A673 (cell line): ENCODE measurements at places on chromosomes 1 and 21. TPM values are rescaled to one million over a fixed set of nuclear protein-coding genes. Genes with fewer than 3 reads are reported as not detected.

The PHACTR4 gene
- 63.4 and 66.2 TPM in 2 replicates for total RNA-seq

The AMY1C gene
- total RNA-seq, result not detected in 2 replicates

- no peaks in the 10 kb centered on the region for H3K27me3 ChIP-seq
- no peak for DNase-seq
- no peak overlapping the region for H3K27ac ChIP-seq
- no peaks in the 10 kb centered on the region for H3K36me3 ChIP-seq
Measured at GRCh38 chr1:226697151-226697928, 41.7 kb downstream of the ITPKB start.

DNA sequence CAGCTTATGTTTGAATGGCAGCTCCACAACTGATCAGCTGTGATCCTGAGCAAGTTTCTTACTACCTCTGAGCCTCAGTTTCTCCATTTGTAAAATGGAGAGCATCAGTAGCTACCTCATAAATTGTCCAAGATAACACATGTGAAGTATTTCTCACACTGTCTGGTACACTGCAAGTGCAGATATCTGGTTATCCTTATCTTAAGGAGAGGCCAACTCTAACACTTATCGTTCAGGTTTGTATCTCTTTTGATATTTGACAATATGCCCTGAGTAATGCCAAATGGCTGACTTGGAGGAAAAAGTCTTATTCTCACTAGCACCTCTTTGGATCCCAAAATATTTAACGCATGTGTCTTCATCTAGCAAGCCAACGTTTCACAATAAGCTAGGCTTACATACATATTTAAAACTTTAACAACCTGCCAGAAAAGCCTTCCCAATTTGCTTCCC lies 2.7 kb downstream of the CSRP1 start:
- peaks cover 12% of the 10 kb centered on the region for H3K36me3 ChIP-seq
- no peaks in the 10 kb centered on the region for H3K27me3 ChIP-seq
- no peak for DNase-seq
- H3K4me3 ChIP-seq, result peak overlapping the region; percentile 81

The LRRC71 gene
- not detected in 2 replicates for total RNA-seq

DNA sequence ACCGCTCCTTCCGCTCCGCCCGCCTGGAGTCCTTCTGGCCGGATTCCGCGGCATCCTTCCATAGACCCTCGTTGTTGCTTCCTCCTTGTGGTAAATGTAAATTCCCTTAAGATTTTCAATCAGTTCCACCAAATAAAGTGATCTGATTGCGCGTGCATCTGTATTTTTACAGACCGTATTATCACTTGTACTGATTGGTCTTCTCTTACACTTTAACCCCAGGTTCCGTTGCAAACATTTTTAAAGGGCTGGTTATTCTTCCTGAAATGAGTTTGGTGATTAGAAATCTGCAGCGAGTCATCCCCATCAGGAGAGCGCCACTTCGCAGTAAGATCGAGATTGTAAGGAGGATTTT lies 483 bp downstream of the YBEY start:
- H3K27ac ChIP-seq, result peak overlapping the region; percentile 97
- no peak for DNase-seq
- peaks cover 27% of the 10 kb centered on the region for H3K36me3 ChIP-seq

DNA sequence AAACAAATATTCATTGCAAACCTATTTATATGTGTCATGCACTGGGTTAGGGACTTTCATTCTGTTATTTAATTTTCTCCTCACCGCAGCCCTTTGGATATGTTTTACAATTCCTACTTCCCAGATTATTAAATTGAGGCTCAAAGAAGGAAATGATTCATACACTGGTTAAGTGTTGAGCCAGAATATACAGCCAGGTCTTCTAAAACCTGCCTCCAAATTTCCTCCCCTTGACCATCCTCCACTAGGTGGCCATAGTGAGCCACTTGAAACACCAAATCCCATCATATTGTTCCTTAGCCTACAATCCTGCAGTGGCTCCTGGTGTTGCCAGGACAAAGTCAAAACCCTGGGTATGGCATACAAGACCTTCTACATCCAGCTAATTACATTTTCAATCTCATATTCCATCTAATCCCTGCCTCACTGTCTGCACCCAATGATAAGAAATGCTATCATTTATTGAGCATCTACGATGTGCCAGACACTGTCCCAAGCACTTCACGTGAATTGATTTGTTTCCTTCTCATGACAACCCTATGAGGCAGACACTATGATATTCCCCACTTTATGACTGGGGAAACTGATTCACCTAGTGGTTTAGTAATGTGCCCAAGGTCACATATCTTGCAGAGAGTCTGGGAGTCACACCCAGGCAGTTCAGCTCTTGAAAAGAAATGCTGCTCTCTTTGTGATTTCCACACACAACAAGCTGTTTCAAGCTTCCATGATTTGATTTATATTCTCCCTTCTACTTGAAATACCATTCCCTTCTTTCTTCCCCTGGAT lies 23.6 kb upstream of the KIRREL1 start:
- H3K36me3 ChIP-seq, result no peaks in the 10 kb centered on the region
- peak overlapping the region; percentile 92 for H3K27ac ChIP-seq
- H3K4me3 ChIP-seq, result no peak overlapping the region

- DNase-seq, result peak; percentile 35
- H3K4me3 ChIP-seq, result no peak overlapping the region
- no peaks in the 10 kb centered on the region for H3K27me3 ChIP-seq
Measured at GRCh38 chr1:205422993-205423642, 1.3 kb upstream of the LEMD1 start.

The MTARC2 gene
- 0.55 TPM in 1 of 2 replicates, not detected in the other for total RNA-seq

DNA sequence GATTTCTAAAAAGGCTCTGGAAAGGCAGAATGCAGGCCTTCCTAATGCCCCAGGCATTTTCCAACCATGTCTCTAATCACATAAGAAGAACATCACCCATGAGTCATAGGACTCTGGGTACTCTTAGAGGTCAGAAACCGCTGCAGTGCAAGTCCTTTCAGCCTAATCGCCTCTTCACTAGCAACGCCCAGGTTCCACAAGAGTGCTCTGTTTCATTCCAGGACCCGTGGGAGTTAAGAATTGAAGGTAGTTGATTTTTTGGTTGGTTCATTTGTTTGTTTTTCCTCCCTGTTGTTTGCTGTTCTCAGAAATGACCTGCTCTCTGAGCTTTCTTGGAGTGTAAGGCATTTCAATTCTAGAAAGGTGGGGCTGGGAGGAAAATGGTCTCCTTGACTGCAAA lies 123.2 kb downstream of the NR5A2 start:
- no peak overlapping the region for H3K4me3 ChIP-seq
- H3K4me1 ChIP-seq, result peaks cover 3% of the 10 kb centered on the region
- DNase-seq, result no peak
- H3K27me3 ChIP-seq, result peaks cover 2% of the 10 kb centered on the region

The NTNG1 gene
- total RNA-seq, result 91.5 and 93.8 TPM in 2 replicates

GRCh38 chr1:204072931-204073836 lies at the start of gene SOX13:
TSS of gene SOX13 (plus strand) at chr1:204073115. CDS start at chr1:204112916, 39,801 bp downstream.
- peak; percentile 87 for DNase-seq
- H3K4me1 ChIP-seq, result peaks cover 7% of the 10 kb centered on the region
- no peaks in the 10 kb centered on the region for H3K36me3 ChIP-seq
- H3K27me3 ChIP-seq, result no peaks in the 10 kb centered on the region

The LCE3E gene
- total RNA-seq, result not detected in 2 replicates

The PRDM2 gene
- 60.4 and 64.2 TPM in 2 replicates for total RNA-seq

DNA sequence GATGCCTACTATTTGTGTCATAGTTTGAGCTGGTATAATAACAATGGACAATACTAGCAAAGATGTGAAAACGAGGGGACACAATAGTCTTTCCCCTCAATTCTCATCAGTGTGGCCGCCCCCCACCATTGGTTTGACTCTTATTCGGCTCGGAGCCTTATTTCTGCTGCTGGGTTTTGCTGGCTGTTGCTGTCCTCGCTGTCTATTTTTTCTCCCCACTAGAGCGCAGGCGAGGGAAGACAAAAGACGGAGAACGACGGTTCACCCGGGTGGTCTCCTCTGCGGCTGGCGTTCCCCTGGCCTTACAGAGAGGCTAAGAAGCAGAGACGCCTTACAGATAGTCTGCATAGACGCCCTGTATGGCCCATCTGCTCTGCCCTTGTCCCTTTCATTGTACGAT lies 19.4 kb downstream of the CLIC6 start:
- no peaks in the 10 kb centered on the region for H3K36me3 ChIP-seq
- H3K4me3 ChIP-seq, result no peak overlapping the region
- no peaks in the 10 kb centered on the region for H3K4me1 ChIP-seq
- peaks cover 12% of the 10 kb centered on the region for H3K27me3 ChIP-seq
- peak; percentile 51 for DNase-seq
- no peak overlapping the region for H3K27ac ChIP-seq

GRCh38 chr1:19812875-19813642 lies 2.0 kb downstream of the RNF186 start:
- H3K36me3 ChIP-seq, result no peaks in the 10 kb centered on the region
- no peak overlapping the region for H3K4me3 ChIP-seq
- no peaks in the 10 kb centered on the region for H3K27me3 ChIP-seq

DNA sequence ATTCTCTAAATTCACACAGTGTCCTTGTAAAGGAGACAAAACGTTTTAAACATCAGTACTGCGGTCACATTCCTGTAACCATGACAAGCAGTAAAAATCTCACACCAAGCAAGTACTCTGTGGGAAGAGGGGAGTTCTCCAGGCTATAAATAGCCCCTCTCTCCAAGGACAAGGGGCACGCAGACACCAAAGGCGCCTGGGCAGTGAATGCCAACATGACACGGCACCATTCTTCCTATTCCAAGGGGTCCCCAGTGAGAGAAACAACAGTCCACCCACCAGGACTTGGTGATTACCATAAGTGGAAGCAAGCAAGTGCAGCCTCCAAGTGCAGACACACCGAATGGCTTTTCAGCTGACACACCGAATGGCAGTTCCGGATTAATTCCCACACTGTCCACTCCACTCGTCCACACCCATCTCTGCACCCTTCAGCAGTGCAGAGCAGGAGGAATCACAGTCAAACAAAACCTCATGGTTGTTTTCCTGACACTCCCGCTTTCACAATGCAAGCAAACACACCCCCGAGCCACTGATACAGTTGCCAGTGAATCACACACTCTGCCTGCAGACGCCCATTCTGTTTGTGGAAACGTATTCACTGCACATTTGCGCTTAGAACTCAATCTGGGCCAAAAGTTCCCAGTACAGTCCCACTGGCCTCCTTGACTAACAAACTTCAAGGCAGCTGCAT lies 1.8 kb downstream of the PTTG1IP start:
- H3K4me1 ChIP-seq, result peaks cover 59% of the 10 kb centered on the region
- H3K27me3 ChIP-seq, result no peaks in the 10 kb centered on the region
- peak overlapping the region; percentile 94 for H3K4me3 ChIP-seq
- DNase-seq, result no peak
- peak overlapping the region; percentile 88 for H3K27ac ChIP-seq
- no peaks in the 10 kb centered on the region for H3K36me3 ChIP-seq
